ENCODE measurements at places on chromosomes 4 and X.

DNA sequence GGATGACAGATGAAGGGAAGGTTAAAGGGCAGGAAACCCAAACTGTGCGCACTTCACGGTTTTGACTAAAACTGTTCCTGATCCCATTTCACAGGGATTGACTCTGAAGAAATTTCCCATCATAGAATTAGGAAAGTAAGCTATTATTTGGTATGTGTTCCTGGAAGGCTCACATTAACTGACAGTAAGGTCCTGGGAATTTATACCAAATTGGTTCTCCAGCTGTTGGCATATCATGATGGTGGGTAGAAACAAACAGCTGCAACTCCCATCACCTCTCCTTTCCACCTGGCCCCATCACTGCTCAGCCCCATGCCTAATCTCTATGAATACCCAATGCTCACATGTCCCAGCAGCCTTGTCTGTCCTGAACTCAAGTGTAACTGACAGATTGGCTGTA is 121.2 kb downstream of the GPC3 start:
- no peak for DNase-seq

GRCh38 chr4:176883681-176884418 is 91.1 kb upstream of the VEGFC start:
- no peak for DNase-seq

GRCh38 chr4:142474398-142475087 is 371.6 kb downstream of the INPP4B start:
- peak; percentile 83 for DNase-seq

GRCh38 chr4:103075894-103076746 is 441 bp downstream of the SLC9B2 start:
- DNase-seq: peak; percentile 45

DNA sequence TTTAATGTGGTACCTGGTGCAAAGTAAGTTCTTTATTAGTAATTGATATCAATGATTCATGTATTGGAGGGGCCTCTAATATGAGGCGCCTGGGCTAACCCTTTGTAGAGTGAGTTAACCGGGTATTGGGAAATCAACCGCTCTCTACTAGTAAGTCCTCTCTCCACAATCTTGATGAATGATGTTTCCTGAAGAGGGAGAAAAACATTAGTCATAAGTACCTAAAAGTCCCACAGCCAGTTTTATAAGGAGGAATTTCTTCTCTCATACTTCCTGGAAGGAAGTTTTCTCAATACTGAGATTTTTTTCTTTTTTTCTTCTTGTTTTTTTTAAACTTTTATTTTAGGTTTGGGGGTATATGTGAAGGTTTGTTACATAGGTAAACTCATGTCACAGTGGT is 62.3 kb downstream of the AGTR2 start:
- no peak for DNase-seq

- no peak for DNase-seq
Observed at GRCh38 chrX:10811111-10811510, 190.7 kb upstream of the MID1 start.

DNA sequence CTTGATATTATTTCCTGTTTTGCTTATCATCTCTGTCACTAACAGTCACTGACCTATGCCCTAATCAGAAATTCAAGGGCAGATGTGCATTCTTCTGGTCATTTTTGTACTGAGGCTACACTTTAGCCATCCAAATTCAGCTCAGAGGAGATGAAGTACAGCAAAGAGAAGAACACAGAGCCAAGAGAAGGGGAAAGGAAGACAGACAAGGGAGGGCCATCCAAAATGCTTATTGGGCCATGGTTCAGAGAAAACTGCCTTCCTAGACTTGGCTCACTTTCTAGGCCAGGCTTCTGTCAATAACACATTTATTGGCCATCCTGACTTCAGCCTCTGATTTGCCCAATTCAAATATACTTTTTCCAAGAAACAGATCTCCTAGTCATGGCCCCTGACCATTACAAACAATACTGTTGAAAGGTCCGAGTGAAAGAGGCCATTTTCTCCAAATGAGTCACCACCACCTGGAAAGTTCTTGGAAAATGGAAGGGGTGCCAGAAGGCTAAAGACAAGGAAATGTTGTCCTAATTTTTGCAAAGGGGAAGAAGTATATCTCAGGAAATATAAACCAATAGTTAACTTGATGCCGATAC is 56.4 kb downstream of the DCX start:
- DNase-seq: no peak

DNA sequence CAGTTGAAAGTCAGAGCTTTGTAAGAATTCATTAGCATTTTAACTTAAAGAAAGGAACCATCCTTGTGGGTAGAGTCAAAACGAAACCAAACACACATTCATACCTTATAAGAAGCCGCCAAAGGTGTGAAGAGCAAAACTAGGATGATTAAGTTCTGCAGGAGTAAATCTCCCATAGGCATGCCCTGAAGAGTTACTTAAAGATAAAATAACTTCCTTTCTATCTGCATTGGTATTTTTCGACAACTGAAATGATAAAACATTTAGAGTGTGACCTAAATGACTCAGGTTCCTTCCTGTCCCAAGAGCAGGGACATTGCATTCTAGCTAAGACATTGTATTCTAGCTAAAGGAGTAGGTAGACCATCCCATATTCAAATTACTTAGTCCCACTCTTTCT is 75.3 kb downstream of the BCOR start:
- no peak for DNase-seq
